Activated CD4-positive, alpha-beta T cell treated with anti-CD3 and anti-CD28 coated beads, Interleukin-10, Interleukin-2, amounts not matched to agents 100 ng/mL and 50 ng/mL, durations not matched to agents 16 hours and 8 hours (primary cell): ENCODE measurements at places on chromosomes 1 and 21.

DNA sequence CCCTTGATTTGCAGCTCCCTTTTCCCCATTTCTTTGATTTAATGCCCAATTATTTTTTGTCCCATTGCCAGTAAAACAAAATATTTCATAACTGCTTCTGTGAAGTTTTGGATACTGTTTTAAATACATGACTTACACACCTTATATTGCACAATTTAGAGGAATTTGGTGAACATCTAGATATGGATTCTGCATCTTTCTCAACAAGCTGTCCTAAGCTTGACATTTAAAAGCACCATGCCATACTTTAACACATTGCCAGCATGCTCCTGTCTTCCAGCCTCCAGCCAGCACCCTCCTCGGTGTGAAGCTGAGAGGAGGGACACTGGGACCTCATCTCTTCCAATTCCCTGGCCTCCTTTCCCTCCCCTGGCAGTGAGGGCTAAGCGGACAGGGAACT is 167.6 kb downstream of the SEC16B start:
- no peak for DNase-seq

DNA sequence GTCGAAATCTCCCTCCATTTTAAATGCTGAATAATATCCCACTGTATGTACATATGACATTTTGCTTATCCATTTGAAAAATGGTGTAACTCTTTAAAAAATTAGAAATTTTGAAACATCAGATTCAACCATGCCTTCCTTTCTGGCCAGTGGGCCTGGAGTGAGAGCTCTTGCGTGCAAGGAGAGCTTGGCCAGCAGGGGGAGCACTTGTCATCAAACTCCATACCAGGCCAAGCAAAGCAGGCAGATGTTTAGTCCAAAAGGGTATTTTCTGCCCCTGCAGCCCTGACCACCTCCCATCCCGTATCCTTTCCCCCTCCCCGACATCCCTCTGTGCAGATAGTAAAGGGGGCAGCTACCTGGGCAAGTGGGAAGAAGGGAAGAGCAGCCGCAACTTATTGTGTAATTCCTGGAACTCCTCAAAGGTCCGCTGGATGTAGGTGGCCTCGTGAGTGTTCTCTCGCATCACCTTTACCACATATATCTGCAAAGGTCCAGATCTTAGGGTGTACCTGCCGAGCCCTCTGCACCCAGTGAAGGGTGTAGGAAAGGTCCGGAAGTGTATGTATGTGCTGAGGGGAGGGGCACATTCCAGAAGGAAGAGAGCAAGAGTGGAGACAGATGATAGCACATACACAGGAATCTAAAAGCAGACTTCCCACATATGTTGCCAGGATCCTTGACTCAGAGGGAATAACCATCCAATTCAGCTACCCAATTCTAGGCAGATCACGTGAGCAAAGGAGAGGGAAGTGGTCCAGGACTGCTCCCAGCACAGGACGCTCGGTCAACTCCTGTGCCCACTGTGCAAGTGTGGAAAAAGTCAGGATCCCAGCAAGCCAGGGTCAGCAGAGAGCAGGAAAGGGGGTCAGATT is 19.9 kb upstream of the PPP1R15B start:
- peak; percentile 80 for DNase-seq

DNA sequence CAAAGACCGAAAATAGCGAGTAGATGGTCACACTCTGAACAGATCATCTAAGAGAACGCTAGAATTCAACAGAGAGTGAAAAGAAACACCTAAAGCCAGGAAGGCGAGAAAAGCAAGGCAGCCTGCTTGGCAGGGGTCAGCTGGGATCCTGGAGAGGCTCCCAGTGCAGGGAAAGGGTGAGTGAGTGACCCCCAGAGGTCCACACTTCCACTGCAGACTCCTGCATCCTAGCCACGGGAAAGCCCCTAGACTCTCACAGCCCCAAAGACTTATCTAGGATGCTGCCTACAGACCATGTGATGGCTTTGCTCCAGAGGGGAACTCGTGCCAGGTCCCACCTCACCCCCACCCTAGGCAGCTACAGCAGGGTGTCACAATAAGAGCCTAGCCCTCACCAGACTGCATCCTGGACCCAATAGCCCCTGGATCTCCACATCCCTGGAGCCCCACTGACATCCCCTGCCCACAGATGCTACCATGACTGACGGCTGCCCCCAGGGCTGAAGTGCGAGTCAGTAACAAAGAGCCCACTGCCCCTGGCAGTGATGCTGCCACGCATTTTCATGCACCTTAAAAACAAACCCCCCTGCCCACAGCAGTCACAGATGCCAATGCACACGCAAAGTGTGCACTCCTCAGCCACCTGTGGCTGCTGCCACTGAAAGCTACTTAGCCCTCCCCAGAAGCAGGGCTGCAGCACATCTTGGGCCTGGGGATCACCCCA is 62.2 kb downstream of the PSMG1 start:
- DNase-seq = no peak

DNA sequence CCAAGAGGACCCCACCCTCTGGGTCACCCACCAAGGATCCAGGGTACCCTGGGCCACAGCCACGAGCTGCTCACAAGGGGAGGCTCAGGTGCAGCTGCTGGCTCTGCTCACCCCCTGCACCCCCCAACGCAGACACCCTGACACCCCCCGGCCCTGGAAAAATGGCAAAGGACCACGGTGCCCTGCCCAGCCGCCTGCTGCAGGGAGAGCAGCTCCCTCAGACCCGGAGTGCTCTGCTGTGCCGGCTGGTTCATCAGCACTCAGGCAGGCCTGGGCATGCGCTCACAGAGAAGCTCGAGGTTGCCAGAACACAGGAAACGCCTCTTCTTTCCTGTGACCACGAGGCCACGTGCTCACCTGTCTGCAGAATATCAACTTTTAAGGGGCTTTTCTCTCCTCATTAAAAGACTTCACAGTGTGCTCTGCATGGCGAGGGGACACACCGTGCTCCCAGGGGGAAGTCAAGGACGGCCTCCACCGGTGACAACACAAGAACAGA is 4.3 kb upstream of the C1QTNF12 start:
- peak; percentile 82 for DNase-seq

DNA sequence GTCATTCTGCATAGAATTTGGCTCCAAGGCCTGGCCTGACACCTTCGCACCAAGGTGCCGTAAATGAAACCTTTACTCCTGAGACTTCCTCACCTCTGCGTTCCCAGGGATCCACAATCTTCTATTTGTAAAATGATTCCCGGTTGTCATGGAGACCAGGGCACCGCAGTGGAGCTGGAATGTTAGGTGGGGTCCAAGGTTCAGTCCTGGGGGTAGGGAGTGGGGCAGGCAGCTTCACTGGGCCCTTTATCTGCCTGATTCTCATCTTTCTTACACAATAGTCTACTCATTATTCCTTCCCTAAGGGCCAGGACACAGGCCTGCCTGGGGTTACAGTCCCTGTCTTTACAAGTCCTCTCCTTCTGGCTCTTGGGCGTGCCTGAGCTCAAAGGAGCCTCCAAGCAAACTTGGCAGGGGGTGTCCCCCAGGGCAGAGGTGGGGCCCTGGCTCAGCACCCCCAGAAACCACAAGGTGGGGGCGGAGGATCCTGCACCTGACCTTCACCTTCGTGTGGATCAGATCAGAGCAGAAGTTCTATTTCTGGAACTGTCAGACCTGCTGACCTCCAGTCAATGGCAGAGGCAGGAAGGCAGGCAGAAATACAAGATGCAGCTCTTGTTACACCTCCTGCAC is 51.1 kb downstream of the RIPK4 start:
- DNase-seq = no peak

DNA sequence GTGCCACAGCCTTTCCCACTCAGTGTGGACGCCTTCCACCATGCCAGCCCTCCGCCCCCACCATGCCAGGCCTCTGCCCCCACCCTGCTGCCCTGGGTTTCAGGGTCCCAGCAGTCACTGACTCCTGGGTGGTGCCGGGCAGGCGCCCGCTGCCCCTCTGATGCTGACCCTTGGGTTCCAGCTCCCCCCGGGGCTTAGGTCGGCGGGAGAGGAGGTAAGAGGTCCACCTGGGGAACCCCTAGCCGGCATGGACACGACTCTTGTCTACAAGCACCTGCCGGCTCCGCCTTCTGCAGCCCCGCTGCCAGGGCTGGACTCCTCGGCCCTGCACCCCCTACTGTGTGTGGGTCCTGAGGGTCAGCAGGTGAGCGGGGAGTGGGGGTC is 7.0 kb upstream of the PFKL start:
- no peak for DNase-seq

DNA sequence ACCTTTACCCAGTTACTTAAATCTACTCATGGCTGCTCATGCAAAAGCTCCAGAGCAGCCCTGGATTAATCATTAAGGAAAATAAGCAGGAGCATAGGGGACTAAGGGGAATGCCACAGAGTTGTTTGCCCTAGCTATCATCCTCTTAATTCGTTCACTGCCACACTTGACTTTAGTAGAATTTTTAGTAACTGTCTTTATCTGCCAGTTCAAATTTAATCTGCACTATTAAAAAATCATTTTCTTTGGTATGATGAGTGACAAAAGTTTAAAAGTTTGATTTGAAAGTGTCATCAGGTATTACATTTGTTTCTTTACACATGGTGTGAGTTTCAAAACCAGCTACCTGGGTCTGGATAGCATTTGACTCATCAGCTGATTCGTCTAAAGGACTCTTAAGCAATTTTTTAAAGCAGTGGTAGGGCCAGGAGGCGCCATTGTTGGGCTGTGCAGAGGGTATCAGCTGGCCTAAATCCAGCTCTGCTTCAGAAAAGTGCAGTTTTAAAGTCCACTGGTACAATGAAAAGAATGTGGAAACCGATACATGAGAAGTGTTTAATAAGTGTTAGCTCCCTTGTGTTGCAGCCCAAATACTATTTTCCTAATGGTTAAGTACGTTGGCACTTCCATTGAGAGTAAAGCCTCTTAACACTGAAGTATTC is 69.9 kb upstream of the DR1 start:
- no peak for DNase-seq

DNA sequence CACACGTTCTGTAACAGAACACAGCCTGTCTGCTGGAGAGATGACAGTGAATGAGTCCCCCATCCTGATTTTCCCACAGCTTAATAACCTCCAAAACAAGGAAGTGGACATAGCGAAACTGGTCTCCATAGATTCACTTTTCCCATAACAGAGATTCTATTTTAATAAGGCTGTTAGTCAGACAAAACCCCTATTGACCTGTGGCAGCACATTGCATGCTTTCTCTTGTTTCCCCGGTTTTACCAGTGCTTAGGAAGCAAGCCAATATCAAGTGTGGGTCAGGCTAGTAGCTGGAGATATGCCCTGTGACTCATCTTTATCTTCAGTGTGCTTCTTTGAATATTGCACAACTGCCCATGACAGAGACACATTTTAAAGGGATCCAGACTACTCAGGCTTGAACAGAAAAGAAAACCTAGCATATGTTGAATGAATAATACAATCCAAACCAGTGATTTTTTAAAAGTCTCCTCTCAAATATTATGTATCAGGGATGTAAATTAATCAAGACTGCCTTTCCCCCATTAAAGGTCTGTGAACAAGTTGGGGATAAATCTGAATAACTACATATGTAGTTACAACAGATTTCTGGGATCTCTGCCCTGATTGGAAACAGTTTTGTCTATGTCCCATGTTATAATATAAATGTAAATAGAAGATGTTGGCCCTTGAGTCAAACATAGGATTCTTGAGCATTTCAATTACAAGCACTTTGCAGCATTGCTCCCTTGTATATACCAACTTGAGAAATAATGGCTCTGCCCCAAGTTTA is 11.9 kb upstream of the CLDN8 start:
- no peak for DNase-seq

DNA sequence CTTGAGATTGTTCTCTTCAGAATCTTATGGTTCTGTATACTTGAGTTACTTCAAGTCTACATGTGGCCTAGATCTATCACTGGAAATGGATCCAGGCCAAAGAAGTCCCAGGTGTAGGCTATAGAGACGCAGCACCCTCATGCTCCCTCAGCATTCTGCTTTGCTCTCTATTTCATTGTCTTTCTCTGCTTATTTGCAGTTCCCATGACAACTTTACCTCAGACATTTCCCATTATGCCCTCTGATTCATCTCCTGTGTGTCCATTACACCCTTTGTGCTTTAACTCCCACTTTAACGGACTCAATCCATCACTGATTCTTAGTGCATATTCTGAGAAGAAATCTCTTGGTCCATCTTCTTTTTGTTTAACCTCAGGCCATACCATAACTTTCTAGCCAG is 236.9 kb upstream of the NRIP1 start:
- DNase-seq = no peak

GRCh38 chr21:36804874-36805611 is 106.1 kb downstream of the SIM2 start:
- no peak for DNase-seq

DNA sequence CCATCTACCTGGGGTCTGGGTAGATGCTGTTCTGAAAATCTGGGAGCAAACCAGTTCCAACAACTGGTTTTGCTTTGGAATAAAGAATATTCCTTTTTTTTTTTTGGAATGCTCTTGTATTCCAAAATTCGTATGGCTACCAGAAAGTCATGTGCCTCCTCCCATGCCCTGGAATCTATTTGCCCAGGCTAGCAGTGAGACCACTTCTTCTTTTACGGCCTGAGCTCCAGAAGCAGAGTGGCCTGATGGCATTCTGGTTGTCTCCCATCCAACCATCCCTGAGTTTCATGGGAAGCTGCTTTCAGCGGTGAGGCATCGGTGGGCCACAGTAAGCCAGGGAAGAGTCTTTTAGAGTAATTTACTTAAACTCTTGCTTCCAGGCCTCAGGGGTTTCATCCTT is 113.4 kb upstream of the RAB4A start:
- DNase-seq = no peak

- peak; percentile 59 for DNase-seq
Measured at GRCh38 chr1:89310505-89310904, 37.8 kb upstream of the GBP5 start.

DNA sequence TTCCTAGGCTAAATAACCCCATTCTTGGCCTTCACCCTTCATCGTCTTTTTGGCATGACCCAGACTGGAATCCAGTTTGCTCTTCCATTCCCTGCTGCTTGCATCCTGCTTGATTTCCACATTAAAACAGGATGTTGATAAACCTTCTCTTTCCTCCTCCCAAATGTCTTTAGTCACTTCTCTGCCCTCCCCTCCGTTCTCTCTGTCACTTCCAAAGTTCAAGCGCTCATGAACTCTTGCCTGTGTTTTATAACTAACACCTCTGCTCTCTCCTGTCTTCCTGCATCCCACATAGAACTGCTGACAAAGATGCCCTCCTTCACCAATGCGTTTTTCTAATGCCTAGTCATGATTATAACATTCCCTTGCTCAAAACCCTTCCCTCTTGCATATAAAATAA is 65.6 kb upstream of the SLC44A3 start:
- no peak for DNase-seq

DNA sequence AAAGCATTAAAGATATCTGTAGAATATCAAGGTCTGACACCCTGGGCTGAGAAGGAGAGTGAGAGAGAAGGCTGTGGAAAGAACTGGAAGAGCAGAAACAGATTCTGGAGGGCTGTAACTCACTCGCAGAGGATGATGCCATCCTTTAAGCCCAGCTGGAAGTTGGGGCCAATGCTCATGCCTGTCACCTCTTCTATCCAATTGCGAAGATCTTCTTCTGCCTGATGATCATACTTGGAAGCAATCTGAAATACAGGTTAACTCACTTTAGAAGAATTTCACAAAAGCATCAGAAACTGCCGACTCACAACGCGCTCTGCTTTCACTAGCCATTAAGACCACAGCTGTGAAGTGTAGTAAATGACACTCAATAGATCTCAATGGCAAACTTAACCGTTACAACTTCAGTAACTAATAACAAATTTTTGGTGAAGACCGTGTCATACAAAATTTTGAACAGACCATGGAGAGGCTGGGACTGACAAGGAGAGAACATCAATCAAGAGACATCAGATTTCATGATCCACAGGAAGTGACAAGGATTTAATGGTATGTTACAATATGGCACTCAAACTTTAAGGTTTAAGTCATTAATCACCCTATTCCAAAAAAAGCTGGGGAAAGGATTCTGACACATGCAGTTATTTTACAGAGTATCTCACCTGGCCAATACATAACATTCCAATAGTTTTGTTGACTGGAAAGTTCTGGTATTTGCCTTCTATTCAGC is 23.5 kb downstream of the CNN3 start:
- no peak for DNase-seq
